ENCODE measurements at places on chromosomes 11 and 22.

GRCh38 chr11:67120881-67121710 lies 2.0 kb downstream of the KDM2A start:
- no peak for DNase-seq

GRCh38 chr11:44973632-44974401 lies 23.1 kb upstream of the TP53I11 start:
- DNase-seq = no peak

GRCh38 chr11:111265421-111265820 lies 19.9 kb downstream of the POU2AF2 start:
- DNase-seq = no peak

DNA sequence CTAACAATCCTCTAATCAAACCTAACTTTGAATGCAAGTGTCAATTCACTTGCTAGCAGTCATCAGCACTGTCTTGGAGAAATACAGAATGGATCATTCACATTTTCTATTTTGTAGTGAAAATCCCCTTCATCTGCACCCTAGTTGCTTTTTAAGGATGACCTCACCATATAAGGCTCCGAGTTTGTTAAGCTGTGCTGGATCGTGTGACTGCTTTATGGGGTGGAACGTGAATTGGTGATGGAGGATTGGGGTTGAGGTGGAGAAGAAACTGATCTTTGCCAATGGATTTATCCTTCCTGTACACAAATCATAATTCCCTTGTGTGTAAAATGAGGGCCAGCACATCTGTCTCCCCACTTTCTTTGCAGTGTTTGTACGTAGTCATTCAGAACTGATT lies 85.6 kb upstream of the TBCEL start:
- no peak for DNase-seq

DNA sequence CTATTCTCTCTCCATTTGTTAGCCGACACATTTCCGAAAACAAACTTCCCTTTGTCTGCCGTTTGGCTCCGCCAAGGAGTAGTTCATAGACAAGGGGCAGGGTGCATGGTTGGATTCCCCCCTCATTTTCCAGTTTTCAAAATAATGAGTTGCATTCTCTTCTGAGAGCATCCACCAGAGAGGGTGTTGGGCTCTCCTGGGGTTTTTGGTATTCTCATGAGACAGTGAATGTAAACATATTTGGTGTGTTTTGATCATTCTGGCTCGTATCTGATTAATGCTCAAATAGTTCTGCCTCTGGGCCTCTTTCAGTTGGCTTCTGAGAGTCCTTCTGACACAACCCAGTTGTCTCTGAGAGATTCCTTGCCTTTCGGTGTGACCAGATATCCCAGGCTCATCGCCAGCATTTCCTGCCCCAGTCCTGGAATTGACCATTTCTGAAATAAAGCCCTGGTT lies 21.7 kb downstream of the GRAMD4 start:
- DNase-seq = no peak

- DNase-seq = no peak
Measured at GRCh38 chr11:2269601-2270321, 627 bp downstream of the ASCL2 start.

DNA sequence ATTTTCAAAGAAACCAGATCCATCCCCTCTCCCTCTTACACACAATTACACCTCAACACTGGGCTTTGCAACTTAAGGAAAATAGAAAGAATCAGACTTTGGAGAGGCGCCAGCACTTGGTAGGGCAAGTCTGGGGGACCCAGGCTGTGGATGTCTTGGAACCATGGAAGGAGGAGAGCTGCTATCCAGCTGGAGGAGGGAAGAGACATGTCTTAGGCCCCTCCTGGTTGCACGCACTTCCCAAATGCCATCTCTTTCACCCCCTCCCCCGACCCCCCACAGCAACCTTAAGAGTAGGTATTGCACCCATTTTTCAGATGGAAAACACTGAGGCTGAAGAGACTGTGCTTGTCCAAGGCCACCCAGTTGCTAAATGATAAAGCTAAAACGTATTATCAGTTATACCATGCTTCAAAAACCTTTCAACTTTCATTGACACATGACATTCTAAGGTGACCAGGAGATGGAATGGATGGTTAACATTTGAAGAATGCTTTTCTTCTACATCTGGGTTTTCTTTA lies 3.9 kb downstream of the TIMP3 start:
- no peak for DNase-seq

- no peak for DNase-seq
Measured at GRCh38 chr11:120499088-120499487, 12.5 kb upstream of the GRIK4 start.

DNA sequence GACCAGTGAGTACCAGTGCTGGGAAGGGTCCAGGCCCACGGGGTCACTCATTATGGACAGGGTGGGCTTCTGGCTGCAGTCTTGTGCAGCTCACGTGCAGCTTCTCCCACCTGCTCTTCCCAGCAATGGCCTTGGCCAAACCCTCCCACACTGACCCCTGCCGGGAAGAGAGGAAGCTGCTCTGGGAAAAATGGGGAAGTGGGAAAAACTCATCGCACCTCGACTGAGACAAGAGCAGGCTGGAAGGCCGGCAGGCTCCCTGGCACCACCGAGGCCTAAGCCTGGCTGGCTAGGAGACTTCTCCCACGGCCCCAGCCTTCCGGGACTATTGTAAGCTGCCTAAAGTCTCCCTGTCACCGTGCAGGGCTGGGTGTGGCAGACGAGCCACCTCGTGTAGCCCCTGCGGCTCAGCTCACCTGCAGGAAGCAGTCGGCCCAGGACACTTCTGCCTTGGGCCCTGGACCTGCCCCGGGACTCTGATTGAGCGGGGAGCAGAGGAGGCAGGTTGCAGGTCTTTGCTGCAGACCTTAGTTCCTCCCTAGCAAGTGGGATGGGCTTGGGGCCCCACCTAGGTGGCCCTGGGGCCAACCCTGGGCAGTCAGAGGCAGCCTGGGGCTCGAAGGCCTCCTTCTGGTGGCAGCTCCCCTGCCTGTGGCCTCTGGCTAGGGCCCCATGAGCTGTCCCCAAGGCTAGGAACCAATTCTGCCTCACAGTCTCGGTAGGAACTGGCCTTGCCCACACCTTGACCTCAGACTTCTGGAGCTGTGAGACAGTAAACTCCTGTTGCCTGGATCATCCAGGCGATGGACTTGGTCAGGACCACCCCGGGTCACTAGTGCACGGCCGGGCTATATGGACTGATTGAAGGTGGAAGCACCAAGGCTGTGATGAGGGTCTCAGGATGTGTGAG lies 23.1 kb downstream of the MRGPRG start:
- DNase-seq = no peak

DNA sequence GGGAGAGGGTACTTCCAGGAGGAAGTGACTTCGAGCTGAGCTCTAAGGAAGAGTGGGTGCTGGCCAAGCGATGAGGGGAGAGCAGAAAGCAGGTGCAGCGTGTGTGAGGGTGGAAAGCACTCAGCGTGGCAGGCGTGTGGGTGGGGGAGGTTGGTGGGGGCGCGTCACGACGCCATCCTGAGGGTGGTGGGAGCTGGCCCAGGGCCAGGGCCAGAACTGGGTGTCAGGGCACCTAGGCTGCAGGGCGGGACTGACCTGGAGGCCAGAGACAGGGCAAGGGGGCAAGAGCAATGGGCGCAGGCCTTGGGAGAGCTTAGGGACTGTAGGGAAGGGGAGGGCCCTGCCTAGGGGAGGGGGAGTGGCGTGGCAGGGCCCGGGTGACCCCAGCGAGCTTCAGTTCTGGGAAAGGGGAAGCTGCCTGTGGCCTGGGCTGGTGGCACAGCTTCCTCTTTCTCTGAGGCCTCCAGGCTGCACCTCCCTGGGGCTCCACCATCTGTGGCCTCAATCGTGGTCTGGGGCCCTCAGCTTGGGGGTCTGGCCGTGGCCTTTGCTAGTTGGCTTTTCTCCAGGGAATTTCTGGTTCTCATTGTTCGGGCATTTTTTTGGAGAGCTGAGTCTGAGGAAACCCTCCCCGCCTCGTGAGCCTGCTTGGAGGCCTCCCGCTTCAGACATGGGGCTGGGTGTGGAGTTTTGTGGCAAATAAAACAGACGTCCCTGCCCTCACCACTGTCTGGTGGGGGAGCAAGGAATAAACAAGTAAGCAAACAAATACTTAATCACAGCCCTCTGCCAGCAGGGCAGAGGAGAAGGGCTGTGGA lies 8.9 kb downstream of the RELT start:
- no peak for DNase-seq

GRCh38 chr11:105910095-105910715 lies 111.8 kb downstream of the MSANTD4 start:
- DNase-seq = no peak

GRCh38 chr22:20567371-20567847 lies 60.0 kb downstream of the MED15 start:
- DNase-seq = no peak

DNA sequence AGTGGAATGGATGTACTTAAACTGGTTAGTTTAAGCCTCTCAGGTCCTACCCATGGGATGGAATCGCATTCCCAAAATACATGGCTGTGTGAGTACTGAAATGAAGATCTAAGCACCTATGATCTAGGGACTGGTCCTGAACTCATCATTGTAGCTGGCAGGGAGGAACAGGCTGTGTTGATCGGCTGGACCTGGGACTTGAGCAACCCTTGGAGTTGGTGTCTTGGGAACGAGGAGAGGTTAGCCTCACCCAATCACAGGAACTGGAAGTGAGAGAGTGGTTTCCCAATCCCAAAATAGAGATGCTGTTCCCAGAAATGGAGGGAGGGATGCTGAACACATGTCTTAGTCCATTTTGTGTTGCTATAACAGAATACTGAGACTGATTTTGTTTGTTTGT lies 16.4 kb upstream of the ASCC2 start:
- DNase-seq = no peak

DNA sequence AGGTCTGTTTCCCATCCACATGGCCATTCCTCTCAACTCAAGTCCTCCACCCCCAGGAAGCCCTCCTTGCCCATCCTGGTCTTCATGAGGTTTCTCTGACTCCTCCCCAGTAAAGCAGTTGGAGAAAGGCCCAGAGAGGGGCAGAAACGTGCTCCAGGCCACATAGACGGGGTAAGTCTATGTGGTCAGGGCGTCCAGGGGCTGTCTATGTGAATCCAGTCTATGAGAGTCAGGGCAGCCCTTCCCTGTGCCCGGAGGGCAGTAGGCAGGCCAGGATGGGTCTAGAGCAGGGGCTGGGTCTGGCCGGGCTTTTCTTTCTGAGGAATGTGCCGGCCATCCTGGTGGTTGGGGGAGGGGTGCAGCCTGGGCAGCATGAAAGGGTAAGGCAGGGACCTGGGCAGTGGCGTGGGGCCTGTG lies 11.7 kb downstream of the GUCD1 start:
- no peak for DNase-seq

GRCh38 chr22:37492428-37493344 lies 6.5 kb upstream of the MFNG start:
- DNase-seq = peak; percentile 32

GRCh38 chr11:124971810-124972209 lies 17.8 kb downstream of the CCDC15 start:
- no peak for DNase-seq

DNA sequence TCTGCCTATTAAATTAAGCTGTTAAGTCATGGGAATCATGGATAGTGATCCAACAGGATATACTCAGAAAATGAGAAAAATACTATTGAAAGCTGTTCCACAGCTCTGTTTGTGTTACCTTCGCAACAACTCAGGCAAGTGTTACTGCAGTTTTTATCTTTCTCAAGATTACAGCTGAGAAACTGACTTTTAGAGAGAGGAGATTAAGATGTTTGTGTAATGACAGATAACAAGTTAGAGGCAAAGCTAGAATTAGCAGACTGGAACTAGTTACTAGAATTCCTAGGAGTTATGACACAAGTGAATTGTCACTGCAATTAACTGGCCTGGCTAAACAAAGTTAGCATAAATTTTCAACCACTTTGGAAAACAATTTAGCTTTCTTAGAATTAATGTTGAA lies 1.6 kb downstream of the SLN start:
- DNase-seq = no peak

- DNase-seq = no peak
Measured at GRCh38 chr11:82895437-82896091, 4.7 kb downstream of the PRCP start.

DNA sequence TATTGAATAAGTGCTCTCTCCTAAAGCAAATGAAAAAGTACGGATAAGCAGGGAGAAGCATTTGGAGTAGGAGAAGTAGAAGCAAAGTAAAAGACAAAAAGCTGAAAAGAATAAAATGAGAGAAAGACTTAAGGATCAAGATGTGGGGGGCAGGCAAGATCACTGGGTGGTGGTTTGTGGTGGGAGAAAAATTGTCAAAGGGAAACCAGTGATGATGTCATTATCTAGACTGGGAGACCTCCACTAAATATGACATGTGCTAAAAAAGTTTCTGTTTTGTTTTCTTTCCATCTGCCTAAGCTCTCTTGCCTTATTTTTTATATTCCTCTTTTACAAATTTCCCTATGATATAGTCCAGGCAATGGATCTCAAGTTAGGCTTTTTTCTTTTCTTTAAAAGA lies 14.8 kb upstream of the MAML2 start:
- DNase-seq = no peak

- peak; percentile 74 for DNase-seq
Measured at GRCh38 chr11:82867495-82868082, 32.6 kb downstream of the PRCP start.

Data from stimulated activated CD4-positive, alpha-beta T cell treated with anti-CD3 and anti-CD28 coated beads, Interleukin-4, amount 100 ng/mL, for 48 hours (primary cell).